DMS53 (cell line): ENCODE measurements at places on chromosomes 1 and 21.
A peak's percentile ranks its signal among the peaks of the same experiment; 100 is the strongest.

DNA sequence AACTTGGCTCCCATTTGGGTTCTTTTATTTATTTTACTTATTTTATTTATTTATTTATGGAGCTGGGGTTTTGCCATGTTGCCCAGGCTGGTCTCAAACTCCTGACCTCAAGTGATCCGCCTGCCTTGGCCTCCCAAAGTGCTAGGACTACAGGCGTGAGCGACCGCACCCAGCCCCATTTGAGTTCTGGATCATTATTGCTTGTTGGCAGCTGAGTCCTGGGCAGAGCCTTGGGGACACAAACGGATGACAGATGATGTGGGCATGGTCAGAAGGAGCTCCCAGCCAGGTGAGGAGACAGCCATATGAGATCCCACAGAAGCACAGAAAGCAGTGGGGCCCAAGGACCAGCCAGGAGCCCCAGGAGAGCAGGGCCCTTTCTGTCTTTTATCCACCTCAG is 254.0 kb downstream of the MATN1 start:
- DNase-seq, result no peak

DNA sequence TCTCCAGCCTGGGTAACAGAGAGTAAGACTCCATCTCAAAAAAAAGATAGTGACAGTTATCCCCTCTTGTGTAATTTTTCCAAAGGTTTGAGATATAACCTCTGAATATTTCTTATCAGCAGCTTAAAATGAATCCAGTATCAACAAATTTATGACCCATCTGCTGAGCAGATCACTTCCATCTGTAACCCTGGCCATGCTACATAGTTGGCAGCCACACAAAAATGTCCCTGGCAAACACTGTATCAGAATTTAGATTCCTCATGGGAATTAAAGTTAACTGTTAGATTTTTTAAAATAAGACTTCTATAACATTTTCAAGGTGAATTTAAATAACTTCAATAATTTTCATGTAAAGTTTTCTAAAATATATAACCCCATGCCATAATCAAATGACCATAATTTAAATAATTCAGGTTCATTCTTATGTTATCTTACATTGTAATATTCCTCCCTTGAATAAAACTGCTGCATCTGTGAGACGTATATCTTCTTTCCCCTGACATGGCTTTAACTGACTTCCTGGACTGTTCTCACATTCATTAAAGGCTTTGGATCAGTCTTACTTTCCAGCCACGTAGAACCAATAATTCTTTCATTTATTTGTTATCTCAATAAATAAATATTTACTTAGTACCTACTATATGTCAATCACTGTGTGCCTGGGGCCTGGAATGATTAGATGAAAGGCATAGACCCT is 5.3 kb upstream of the PRPF38B start:
- peak; percentile 14 for DNase-seq

- no peak for DNase-seq
These were observed 37.0 kb downstream of the COQ8A start for GRCh38 chr1:226976978-226977642.

DNA sequence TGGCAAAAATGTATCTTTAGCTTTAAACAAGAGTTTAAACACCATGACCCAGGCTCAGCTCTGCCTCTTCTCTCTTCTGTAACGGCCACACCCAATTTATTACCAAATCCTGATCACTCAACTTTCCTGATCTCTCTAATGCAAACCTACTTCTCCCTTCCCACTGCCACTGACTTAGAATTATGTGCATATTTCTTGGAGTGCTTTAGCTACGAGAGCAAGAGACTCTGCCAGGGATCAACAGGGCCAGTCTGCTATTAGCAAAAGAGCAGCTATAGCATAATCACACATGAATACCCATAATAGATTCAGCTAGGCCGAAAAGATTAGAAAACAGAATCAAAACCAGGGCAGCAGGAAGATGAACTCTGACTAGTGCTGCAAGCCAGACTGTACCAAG is 215.5 kb downstream of the MRPL39 start:
- DNase-seq, result no peak

DNA sequence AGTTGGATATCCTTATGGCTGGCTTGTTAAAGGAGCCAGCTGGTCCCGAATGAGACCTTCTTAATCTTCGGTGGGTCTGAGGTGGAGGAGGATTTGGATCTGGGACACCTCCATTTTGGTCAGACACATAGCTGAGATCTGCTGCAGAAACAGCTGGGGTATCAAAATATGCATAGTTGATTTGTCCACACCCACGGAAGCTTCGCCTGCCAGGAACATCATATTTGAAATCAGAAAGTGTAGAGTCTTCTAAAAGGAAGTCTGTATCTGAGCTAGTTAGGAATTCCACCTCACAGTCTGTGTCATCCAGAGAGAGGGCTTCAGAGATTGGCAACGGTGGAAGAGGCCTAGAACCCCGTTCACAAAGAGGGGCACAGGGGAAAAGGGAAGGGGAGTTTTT is 12.3 kb downstream of the ERRFI1 start:
- DNase-seq, result no peak

DNA sequence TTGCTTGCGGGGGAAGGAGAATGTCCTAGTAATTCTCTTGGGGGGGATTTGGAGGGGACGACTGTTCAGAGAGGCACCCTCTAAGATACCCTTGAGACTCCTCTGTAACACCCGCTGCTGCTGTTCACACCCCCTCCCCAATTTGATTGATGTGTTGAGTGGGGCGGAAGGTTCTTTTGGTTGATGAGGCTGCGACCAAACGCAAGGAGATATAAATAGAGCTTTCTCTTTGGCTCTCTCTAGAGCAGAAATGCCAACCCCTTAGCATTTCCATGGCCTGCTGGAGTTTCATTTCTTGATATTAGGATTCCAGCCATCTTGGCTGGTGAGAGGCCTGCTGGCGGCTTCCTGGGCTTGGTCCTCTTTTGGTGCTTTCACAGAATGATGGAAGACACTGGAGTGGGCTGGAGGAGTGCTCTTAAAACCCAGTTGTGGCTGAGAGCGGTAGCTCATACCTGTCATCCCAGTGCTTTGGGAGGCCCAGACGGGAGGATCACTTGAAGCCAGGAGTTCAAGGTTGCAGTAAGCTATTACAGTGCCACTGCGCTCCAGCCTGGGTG is 2.0 kb downstream of the PIK3CD start:
- DNase-seq, result no peak

DNA sequence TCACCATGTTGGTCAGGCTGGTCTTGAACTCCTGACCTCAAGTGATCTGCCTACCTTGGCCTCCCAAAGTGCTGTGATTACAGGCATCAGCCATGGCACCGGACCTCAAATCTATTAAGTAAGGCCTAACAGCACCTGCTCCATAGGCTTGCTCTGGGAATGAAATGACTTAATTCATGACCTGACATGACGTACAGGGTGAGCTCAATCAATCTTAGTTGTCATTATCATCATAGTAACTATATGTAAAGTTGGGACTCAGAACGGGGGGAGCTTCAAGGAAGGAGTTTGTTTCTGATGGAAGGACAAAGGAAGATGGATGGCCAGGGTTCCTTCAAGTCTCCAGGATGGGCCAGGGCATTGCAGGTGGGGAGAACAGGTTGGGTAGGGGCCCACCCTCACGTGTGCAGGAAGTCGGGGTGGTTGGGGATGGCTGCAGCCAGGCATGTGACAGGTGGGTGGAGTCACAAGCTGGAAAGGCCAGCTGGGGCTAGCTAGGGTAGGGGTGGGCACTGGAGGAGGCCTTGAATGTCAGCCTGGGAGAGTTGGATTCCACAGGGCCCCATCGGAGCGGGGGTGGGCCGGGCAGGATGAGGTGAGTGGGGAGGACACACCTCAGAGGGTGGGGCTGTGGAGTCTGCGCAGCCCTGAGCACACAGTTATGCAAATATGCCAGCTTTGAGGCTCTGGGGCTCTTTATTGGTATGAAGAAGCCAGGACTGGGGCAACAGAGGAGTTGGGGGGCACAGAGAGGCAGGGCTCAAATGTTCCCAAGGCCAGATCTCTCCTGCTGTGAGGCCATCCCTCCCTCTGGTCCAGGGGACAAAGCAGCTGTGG is 9.6 kb downstream of the TRIM62 start:
- no peak for DNase-seq

GRCh38 chr1:38332649-38333310 is 286.2 kb upstream of the POU3F1 start:
- DNase-seq, result no peak

- DNase-seq, result no peak
These were observed 4.7 kb upstream of the RSPH1 start for GRCh38 chr21:42500736-42501135.

GRCh38 chr21:42392731-42393442 is 3.0 kb downstream of the TMPRSS3 start:
- no peak for DNase-seq

DNA sequence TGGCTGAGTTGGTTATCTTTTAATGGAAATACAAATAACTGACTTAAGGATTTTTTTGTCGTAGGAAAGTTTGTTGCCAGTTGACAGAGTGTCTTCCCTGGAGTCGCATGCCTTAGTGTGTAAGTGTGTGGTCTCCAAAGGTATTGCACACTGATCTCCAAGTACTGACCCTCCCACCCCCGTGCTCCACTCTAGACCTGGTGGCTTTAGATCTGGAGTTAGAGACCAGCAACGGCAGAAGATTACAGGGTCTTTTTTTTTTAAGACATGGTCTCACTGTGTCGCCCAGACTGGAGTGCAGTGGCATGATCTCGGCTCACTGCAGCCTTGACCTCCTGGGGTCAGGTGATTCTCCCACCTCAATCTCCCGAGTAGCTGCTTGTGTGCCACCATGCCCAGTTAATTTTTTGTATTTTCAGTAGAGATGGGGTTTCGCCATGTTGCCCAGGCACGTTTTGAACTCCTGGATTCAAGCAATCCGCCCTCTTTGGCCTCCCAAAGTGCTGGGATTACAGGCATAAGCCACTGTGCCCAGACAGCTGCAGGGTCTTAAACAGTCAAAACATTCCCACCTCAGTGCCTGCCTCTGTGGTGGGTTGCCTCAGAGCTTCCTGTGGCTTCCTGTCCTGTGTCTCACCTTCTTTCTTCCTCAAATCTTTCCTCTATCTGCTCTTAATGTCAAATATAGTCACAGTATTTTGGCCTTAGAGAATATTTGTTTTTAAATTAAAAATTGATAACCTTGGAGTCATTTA is 6.9 kb downstream of the TRAPPC10 start:
- DNase-seq, result no peak

DNA sequence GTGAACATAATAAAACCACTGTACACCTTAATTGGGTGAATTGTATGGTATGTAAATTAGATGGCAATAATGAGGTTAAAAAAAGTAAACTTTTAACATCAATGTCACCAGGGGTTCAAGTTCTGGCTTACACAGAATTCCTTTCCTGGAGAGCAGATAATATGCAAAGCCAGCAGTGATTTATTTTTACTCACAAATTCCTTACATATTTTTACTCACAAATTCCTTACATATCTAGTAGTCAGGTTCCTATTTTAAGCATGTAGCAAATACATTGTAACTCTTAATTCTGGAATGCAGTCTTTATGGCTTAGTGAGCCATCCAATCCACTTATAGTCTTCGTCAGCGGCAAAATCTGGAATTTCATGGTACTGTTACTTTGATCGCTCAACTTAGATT is 1.3 kb upstream of the UBE4B start:
- DNase-seq, result peak; percentile 17

- DNase-seq, result no peak
These were observed 8.9 kb upstream of the ESRRG start for GRCh38 chr1:216732121-216732520.

- DNase-seq, result no peak
These were observed 4.3 kb upstream of the LRRC3 start for GRCh38 chr21:44450999-44451398.

DNA sequence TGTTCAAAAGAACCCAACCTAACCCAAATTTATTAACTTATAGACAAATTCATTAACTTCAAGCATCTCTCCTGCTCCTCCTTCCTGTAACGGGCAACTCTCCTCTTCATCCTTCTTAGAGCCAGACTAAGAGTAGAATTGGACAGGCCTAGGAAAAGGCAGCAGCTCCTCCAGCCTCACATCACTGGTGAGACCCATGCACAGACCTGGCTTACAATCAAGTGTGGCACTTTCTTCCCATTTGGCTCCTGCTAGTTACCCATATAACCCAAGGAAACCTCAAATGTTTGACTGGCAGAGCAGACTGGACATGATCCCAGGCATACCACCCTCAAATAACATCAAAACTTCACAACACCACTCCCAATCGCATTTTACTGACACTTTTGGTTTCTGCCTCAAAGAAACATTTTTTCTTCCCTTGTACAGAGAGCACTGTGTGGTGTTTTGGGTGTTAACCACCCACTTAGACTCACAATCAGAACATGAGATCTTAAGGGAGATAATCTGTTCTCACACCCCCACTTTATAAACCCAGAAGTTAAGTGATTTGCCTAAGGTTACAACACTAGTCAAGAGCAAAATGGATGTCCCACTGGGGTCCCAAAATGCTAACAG is 101.4 kb downstream of the SIPA1L2 start:
- no peak for DNase-seq

- DNase-seq, result no peak
These were observed 8.5 kb upstream of the NBL1 start for GRCh38 chr1:19635646-19636045.

GRCh38 chr1:184792450-184792969 is 37.9 kb upstream of the EDEM3 start:
- DNase-seq, result peak; percentile 94

DNA sequence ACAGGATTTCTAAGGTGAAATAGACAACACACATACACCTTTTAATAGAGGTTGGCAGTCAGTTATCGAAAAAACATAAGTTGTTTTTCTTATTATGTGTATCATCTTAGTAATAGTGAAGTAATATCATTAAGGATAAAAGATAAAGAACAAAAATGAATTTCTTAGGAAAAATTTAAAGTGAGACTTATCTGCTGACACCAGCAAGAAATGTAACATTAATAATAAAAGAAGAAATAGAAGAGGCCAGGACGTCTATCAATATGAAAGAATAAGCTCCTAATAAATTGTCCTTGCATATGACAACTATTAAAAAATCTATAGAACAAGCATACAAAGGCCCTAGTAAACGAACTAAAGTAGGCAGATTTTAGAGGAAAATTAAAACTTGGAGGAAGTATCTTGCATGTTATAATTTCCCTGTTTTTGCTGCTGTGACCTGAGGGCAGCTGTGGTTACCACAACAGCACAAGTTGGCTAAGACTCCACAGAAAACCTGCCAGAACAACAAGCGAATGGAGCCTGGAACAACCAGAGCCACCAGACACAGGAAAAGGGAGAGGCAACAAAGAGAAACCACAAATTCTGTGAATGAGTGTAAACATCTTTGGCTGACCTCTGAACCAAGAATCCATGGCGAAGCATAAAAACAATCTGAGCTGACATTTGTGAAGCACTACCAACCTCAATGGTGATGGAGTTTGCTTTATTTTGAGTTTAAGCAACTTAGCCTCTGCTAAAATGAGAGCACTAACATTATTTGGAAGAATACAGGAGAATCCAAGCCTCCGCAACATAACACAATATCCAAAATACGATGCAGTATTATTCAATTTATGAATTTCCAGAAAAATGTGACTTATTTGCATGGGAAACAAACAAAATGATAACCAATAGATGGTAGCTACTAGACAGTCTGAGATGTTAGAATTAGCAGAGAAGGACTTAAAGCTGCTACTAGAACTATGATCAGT is 207.5 kb downstream of the KCNT2 start:
- peak; percentile 9 for DNase-seq

GRCh38 chr1:236016782-236017400 is 48.0 kb downstream of the NID1 start:
- no peak for DNase-seq
